Kidney epithelial cell (primary cell): ENCODE measurements at places on chromosomes 12 and 14. TPM values are rescaled to one million over a fixed set of nuclear protein-coding genes. Genes with fewer than 3 reads are reported as not detected.

CPNE8 gene
- total RNA-seq: 6.4 and 8.0 TPM in 2 replicates

ASIC1 gene
- total RNA-seq: 0.75 and 3.6 TPM in 2 replicates

IFNG-AS1 gene
- total RNA-seq: not detected in 2 replicates

PRDM4 gene
- total RNA-seq: 51.4 and 54.6 TPM in 2 replicates

CPNE6 gene
- total RNA-seq: not detected in 2 replicates

ASB2 gene
- total RNA-seq: 7.4 and 8.8 TPM in 2 replicates

ENDOU gene
- total RNA-seq: not detected in 2 replicates

PRIMA1 gene
- not detected in 2 replicates for total RNA-seq

RBMS2 gene
- total RNA-seq: 37.2 and 42.4 TPM in 2 replicates

SLCO1B3 gene
- not detected in 2 replicates for total RNA-seq

STK38L gene
- total RNA-seq: 20.3 and 28.0 TPM in 2 replicates

KRT8 gene
- 1,322 and 1,341 TPM in 2 replicates for total RNA-seq

MIP gene
- not detected in 2 replicates for total RNA-seq

WBP11 gene
- total RNA-seq: 21.7 and 31.4 TPM in 2 replicates

CERS5 gene
- 40.3 and 40.9 TPM in 2 replicates for total RNA-seq

TMEM116 gene
- total RNA-seq: 8.2 and 10.7 TPM in 2 replicates

P2RX2 gene
- total RNA-seq: not detected in 2 replicates

P2RX7 gene
- 0.29 and 0.96 TPM in 2 replicates for total RNA-seq

RNASE7 gene
- not detected in 2 replicates for total RNA-seq

DNAI7 gene
- total RNA-seq: 0.07 TPM in 1 of 2 replicates, not detected in the other

SERPINA9 gene
- total RNA-seq: not detected in 2 replicates
